Omental fat pad (tissue), 4 donors: ENCODE measurements at places on chromosomes 2 and 18. TPM values are rescaled to one million over a fixed set of nuclear protein-coding genes. Genes with fewer than 3 reads are reported as not detected.

Gene PROC
- total RNA-seq = not detected

Gene TMEM247
- total RNA-seq = not detected

Gene SGPP2
- 4.6 TPM for total RNA-seq

Gene SCN2A
- 0.56 TPM for total RNA-seq

GRCh38 chr2:225487878-225488416 is 88.4 kb downstream of the NYAP2 start:
- no peak for DNase-seq

DNA sequence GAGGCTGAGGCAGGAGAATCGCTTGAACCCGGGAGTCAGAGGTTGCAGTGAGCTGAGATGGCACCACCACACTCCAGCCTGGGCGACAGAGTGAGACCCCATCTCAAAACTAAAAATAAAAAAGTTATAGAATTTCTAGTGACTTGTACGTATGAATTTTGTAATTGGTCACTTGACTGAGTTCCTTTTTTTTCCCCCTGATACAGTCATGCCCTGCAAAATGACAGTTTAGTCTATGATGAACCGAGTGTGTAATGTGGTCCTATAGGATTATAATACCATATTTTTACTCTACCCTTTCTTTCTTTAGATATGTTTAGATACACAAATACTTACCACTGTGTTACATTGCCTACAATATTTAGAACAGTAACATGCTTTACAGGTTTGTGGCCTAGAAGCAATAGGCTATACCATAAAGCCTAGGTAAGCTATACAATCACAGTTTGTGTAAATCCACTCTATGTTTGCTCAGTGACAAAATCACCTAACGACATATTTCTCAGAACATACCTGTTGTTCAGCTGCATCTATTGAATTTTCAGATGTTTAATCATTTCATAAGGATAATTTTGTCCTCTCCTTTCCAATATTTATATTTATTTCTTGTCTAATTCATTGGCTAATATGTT is 25.4 kb downstream of the SOCS6 start:
- DNase-seq = no peak

Gene DIPK1C
- total RNA-seq = 0.28 TPM

Gene NEU4
- total RNA-seq = 1.5 TPM
